ENCODE measurements at places on chromosomes 3 and 15.
A peak's percentile ranks its signal among the peaks of the same experiment; 100 is the strongest.

DNA sequence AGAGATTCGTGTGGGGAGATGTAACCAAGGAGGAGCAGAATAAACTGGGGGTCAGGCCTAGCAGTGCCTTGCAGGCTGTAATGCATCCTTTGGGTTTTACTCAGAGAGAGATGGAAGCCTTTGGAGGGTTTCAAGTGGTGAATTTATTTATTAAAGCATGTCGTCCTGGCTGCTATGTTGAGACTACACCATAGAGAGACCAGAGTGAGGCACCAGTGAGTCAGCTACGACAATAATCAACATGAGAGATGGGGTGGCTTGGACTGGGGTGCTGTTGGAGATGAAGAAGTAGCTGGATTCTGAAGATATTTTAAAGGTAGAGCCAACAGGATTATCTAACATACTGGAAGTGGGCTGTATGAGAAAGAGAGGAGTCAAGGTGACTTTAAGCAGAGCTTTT lies 335.3 kb upstream of the ARHGEF26 start:
- no peak for DNase-seq

DNA sequence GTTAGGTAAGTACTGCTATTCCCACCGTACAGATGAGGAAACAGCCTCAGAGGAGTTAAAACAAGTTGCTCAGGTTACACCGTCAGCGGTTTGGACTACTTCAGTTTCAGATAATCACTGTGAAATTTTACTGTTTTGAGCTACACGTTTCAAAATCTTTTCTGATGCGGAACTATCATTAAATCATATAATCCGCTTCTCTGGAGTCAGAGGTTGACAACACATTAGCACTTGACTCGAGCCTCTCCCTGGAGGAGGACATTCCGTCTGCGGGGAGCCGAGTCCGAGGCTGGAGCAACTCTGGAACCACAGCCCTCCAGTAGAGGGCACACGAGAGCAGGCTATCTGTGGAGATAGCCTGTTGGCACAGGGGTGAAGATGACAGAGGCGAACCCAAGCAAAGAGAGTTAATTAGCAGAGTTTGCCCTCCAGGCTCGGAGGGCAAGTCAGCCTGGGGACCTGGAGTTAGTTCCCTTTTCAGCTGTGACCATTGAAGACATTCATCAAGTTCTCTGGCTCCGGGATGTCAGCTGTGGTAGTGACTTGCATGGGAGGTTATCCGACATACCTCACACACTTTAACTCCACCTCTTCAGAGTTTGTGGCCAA lies 131.2 kb downstream of the IGF1R start:
- peak; percentile 70 for DNase-seq

DNA sequence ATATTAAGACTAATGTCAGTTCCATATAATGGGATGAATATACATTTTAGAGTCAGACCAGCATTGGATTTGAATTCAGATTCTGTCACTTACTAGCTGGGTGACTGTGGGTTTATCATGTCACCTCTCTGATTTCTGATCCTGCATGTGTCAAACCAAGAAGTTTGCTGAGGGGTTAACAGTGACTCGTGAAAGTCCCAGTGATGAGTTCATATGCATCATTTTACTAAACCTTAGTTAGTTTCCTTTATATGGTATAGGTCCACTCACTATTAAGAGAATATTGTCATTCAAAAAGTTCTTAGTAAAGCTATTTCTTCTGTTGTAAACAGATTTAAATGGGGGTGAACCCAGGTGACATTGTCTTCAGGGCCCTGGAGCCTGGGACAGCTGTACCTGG lies 102.3 kb downstream of the ZNF621 start:
- DNase-seq: no peak

DNA sequence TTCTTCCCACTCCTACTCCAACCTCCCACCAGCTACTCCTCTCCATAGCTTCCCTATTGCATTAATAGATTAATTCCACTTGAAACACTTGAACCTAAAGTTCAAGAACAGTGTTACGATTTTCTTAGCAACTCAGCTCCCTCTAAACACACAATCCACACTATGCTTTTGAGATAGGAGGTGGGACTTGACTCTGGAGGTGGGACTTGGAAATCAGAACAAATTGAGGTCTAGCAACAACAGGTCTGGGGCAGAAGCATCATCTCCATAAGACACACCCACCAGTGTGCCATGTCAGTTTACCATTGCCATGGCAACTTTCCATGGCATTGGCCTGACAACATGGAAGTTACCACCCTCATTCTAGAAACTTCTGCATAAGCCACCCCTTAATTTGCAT lies 336.5 kb upstream of the ALCAM start:
- no peak for DNase-seq

DNA sequence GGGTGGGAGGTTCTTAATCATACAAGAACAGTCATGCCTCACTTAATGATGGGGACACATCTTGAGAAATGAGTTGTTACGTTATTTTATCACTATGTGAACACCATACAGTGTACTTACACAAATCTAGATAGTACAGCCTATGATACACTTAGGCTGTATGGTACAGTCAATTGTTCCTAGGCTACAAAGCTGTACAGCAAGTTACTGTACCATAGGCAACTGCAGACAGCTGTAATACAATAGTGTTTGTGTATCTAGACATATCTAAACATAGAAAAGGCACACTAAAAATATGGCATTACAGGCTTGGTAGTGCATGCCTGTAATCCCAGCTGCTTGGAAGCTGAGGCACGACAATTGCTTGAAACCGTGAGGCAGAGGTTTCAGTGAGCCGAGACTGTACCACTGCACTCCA lies 55.7 kb upstream of the PLXND1 start:
- DNase-seq: peak; percentile 55

GRCh38 chr3:179036226-179036625 lies 35.4 kb downstream of the ZMAT3 start:
- no peak for DNase-seq

DNA sequence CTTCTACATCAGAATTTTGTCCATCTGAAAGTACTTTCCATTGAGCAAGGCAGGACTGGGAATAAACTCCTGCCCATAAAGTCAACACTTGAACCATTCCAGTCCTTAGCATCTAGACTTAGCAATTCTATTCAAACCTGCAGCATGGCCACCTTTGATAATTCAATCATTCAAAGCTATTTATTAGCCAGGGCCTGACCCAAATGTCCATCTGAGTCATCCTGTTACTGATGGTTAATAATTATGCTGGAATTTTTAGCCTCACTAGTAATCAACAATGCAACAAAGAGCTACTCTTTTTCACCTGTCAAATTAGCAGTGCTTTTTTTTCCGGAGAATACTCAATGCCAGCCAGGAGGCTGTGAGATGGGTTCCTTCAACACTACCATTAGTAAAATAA lies 72.7 kb upstream of the SNRK start:
- DNase-seq: no peak

GRCh38 chr3:32961189-32961715 lies 9.8 kb downstream of the CCR4 start:
- DNase-seq: no peak

DNA sequence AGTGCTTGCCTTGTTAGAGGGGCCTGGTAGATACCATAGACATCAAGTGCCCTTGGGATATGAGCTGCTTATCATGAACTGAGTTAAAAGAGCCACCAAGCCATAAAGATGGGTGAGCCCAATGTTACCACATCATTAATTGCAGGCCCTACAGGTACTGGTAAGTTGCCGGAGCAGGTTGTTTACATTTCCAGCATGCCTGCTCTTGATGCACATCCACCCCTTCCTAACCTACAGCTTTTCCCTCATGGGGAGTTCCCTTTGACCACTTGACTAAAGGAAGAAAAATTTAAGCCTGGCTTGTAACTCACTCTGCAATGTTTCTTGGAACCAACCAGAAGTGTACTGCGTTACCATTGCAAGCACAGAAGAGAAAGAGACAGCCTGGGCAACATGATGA lies 24.7 kb upstream of the ULK4 start:
- no peak for DNase-seq

- peak; percentile 44 for DNase-seq
These were observed 50.0 kb downstream of the RLBP1 start for GRCh38 chr15:89171136-89172072.

DNA sequence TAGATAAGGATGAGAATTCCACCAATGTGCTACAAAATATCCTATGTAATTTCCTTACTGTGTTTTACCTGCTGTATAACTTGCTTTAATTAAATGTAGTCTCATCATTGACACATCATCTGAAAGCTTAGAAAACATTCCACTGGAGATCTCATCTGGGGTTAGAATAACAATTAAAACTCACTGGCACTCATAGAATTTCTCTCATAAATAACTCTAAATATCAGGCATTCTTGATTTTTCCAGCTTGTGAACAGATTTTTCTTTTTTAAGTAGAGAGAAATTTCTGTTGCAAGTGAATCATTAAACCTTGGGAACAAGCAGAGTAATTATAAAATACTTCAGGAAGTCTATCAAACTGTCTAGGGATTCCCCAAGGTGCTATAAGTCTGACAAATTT lies 843.8 kb downstream of the NAALADL2 start:
- no peak for DNase-seq

DNA sequence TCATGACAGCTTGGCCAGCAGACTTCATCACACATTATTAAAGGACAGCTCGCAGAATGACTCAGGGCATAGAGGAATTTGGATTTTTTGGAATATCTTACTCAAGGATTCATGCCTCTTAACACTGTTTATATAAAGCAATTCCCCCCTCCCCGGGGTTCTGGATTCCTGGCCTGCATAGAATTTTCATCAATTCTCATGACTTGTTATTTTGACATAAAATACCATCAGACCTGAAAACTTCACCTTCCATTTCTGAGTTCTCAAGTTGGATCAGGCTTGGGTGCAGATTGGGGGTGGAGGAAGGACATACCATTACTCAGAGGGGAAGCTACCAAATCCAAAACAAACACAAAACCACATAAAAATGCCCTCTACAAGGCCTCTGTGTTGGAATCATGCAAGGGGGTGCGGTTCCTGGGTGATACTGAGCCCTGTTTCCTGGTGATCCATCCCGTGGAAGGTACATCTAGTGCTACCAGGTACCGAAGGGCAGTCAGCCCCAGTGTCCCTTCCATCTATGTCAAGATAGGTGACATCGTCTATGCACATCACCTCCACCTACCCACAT lies 95.3 kb downstream of the DAPK2 start:
- DNase-seq: no peak

DNA sequence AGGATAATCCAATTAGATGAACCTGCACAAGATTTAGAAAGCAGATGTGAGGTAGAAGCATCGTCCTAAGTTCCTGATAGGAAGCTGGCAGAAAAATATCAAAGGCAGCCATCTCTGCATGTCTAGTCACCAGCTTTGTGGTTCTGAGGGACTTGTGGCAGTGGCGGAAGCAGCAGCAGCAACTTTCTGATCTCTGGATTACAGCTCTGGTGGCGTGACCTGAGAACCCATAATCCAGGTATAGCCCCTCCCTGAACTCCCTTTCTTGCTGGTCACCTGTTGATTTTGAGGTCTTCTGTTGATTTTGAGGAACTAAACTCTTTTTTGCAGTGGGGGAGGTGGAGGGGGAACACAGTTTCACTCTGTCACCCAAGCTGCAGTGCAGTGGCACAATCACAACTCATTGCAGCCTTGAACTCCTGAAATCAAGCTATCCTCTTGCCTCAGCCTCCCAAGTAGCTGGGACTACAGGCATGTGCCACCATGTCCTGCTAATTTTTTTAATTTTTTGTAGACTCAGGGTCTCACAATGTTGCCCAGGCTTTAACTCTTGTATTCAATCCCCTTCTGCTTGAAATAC lies 7.9 kb downstream of the FSIP1 start:
- no peak for DNase-seq

DNA sequence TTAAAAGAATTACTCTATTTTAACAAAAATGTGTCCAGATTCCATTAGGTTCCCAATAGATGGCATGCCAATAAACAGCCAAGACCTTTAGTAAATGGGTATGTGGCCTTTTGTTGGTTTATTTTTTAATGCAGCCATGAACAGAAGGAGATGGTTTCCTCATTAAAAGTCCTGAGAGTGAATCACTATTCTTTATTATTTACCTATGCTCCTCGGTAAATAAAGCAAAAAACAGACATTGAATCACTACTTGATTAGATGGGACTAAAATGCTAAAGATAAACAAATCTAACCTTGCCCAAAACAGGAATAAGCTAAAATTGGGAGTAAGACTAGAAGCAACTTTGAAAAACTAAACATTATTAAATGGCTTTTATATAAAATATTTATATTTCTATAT lies 94.2 kb downstream of the TNIK start:
- no peak for DNase-seq

GRCh38 chr3:140585828-140586227 lies 92.0 kb upstream of the TRIM42 start:
- no peak for DNase-seq

DNA sequence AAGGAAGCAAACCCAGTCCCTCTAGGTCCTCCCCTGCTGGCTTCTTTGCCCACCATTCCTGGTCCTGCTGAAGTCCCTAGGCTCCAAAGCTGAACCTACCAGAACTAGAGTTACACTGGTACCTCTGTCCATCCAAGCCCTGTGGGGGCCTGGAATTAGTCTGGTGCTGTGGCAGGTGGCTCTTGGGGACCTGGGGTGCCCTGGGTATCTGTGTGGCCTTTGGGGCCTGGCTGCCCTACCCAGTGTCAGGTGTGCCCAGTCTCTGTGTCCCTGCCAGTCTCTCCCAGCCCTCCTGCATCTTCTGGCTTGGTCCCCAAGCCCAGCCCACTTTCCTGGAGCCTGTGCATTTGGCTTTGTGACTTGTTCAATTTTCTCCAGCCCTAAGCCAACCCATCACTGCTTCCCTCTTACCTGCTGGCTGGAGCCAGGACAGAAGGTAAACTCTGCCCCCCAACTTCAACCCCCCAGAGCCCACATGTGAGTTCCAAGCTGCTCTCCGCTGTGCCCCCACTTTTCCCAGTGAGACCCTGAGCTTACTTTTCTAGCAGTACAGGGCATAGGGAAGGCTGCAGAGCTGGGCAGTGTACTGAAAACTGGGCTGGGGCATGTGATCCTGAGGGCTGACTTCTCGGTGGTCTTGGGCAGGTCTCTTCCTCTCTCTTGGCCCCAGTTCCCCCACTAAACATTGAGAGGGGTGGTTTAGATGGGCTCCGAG lies 28.3 kb upstream of the HHATL start:
- no peak for DNase-seq

DNA sequence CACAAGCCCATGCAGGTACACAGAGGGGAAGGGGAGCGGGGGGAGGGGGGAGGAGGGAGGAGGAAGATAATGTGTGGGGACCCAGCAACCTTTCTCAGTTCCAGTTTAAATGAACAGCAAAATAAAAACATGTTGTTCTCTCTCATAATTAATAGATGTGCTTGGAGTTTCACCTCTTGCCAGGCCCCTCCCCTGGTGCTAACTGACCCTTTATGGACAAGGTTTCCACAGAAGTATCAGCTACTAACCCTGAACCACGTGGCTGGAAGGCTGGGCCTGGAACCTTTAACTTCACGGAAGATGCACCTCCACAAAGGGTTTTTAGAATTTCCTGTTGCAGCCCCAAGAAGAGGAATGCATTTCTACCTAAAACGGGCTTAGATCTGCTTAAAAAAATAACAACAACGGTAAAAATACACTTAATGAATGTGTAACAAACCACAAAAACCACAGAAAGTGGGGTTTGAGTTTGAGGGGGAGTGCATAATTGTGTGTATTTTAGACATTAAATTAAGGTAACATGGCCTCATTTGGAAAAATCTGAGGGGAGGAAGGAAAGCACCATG lies 14.8 kb upstream of the SMAD3 start:
- DNase-seq: no peak

- no peak for DNase-seq
These were observed 523.9 kb upstream of the RGMA start for GRCh38 chr15:93612953-93613352.
